GM23248 (cell line): ENCODE measurements at places on chromosomes 12 and 14. TPM values are rescaled to one million over a fixed set of nuclear protein-coding genes. Genes with fewer than 3 reads are reported as not detected.

Gene APPL2
- total RNA-seq: 76.8 and 83.0 TPM in 2 replicates

- H3K27ac ChIP-seq: peak overlapping the region; percentile 77
- peak overlapping the region; percentile 71 for H3K4me3 ChIP-seq
- peak; percentile 44 for DNase-seq
These were observed 33.6 kb downstream of the CDKL1 start for GRCh38 chr14:50362764-50363713.

- no peaks in the 10 kb centered on the region for H3K36me3 ChIP-seq
- no peak overlapping the region for H3K27ac ChIP-seq
- DNase-seq: no peak
- H3K4me1 ChIP-seq: no peaks in the 10 kb centered on the region
- no peak overlapping the region for H3K4me3 ChIP-seq
These were observed 200.4 kb upstream of the SYT10 start for GRCh38 chr12:33639975-33640374.

GRCh38 chr14:59127437-59127732 is 61.1 kb upstream of the DAAM1 start:
- H3K4me3 ChIP-seq: no peak overlapping the region
- H3K27ac ChIP-seq: no peak overlapping the region
- no peaks in the 10 kb centered on the region for H3K27me3 ChIP-seq
- no peak for DNase-seq
- no peaks in the 10 kb centered on the region for H3K36me3 ChIP-seq

Gene TAS2R31
- total RNA-seq: 0.97 and 1.4 TPM in 2 replicates

Gene ZBTB42
- 2.4 and 6.2 TPM in 2 replicates for total RNA-seq

- H3K4me3 ChIP-seq: no peak overlapping the region
- peak; percentile 80 for DNase-seq
- H3K27me3 ChIP-seq: no peaks in the 10 kb centered on the region
- no peak overlapping the region for H3K27ac ChIP-seq
- H3K36me3 ChIP-seq: peaks cover 48% of the 10 kb centered on the region
These were observed 14.5 kb upstream of the CCT2 start for GRCh38 chr12:69570545-69571399.

Gene LRRC10
- total RNA-seq: not detected in 2 replicates

DNA sequence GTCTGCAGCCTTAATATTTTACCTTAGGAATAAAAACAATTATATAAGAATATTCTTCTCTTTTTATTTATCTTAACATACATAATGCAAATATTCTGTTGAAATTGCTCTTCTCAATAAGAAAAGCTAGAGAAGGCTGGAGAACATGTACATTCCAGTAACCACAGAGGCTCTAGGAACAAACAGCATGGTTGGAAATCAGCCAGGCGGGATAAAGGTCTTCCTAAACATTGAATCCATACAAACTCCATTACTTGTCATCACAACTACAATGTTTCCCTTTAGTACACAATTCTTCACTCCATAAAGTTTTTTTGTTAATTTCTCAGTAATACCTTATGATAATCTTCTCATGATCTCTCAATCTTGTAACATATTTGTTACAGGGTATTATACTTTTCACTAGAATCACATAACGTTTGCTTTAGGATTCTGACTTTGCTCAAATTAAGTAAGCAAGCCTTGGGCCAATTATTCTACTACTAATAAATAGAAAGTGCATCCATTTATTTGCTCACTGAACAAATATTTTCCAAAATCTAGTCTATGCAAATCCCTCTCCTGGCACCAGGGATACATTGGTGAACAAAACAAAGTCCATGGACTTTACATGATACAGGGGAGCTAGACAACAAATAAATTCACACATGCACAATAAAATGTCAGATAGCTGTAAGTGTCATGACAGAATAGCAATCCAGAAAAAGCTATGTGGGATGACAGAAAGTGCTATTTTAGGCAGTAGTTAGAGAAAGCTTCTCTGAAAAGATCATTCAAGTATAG is 237.5 kb upstream of the TMTC1 start:
- peaks cover 13% of the 10 kb centered on the region for H3K4me1 ChIP-seq
- H3K27ac ChIP-seq: no peak overlapping the region
- H3K4me3 ChIP-seq: no peak overlapping the region

Gene HOXC6
- 3.6 and 4.9 TPM in 2 replicates for total RNA-seq

DNA sequence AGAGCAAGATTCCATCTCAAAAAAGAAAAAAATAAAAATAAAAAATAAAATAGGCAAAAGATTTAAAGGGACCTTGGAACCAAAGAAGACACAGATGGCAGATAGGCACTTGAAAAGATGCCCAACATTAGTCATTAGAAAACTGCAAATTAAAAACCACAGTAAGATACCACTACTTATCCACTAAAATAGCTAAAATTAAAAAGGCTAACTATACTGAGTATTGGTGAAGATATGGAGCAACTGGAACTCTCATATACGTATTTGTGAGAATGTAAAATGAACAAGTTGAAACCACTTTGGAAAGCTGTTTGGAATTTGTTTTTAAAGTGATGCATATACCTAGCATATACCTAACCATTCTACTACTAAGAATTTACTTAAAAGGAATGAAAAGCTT is 22.3 kb downstream of the BLTP3B start:
- no peak overlapping the region for H3K4me3 ChIP-seq
- DNase-seq: no peak
- no peaks in the 10 kb centered on the region for H3K36me3 ChIP-seq

Gene RERGL
- total RNA-seq: 0.51 TPM in 1 of 2 replicates, not detected in the other

DNA sequence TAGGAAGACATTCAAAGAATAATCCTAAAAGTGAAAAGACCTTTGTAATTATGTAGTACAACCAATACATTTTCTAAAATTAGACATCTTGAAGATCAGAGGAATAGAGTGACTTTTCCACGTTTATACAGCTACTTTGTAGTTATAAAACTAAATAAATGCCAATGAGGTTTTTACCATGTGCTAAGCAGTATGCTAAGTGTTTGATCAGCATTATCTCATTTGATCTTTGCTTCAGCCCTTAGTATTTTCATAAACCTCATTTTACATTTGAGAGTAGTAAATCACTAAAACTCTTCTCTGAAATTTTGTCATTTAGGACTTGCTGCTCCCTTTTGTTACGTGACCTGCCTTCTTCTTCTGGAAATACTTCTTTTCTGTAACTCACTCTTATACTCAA is 13.6 kb downstream of the MBIP start:
- H3K27ac ChIP-seq: no peak overlapping the region
- H3K27me3 ChIP-seq: no peaks in the 10 kb centered on the region
- peaks cover 65% of the 10 kb centered on the region for H3K36me3 ChIP-seq

Gene TMPRSS12
- not detected in 2 replicates for total RNA-seq

DNA sequence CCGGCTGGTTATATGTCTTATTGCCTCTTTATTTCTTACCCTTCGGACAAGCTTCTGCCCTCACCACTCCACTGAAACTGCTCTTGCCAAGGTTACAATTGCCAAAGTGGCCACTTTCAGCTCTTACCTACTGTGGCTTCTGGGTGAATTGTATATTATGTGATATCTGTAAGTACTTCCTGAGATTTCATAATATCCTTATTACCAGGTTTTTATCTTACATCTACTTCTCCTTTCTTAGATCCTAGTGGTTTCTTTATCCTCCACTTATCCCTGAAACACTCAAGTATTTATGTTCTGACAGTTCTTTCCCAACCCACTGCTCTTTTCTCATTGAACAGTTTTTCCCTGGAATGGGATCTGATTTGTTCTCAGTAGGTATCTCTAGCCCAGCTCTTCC is 10.5 kb downstream of the CELA1 start:
- no peaks in the 10 kb centered on the region for H3K36me3 ChIP-seq
- no peak overlapping the region for H3K27ac ChIP-seq
- H3K4me1 ChIP-seq: no peaks in the 10 kb centered on the region
- no peak overlapping the region for H3K4me3 ChIP-seq

- H3K27me3 ChIP-seq: no peaks in the 10 kb centered on the region
- H3K27ac ChIP-seq: peak overlapping the region; percentile 61
- no peak overlapping the region for H3K4me3 ChIP-seq
- H3K4me1 ChIP-seq: peaks cover 32% of the 10 kb centered on the region
These were observed 120.1 kb upstream of the MAX start for GRCh38 chr14:65222440-65222858.

GRCh38 chr14:84493779-84494178 is 1036.2 kb upstream of the FLRT2 start:
- H3K27me3 ChIP-seq: no peaks in the 10 kb centered on the region
- no peak overlapping the region for H3K4me3 ChIP-seq
- no peak for DNase-seq
- no peak overlapping the region for H3K27ac ChIP-seq

GRCh38 chr14:41783403-41783802 is 176.7 kb downstream of the LRFN5 start:
- no peak overlapping the region for H3K4me3 ChIP-seq
- no peaks in the 10 kb centered on the region for H3K4me1 ChIP-seq
- no peaks in the 10 kb centered on the region for H3K27me3 ChIP-seq
- H3K36me3 ChIP-seq: no peaks in the 10 kb centered on the region
- no peak overlapping the region for H3K27ac ChIP-seq

- no peak overlapping the region for H3K4me3 ChIP-seq
- no peaks in the 10 kb centered on the region for H3K4me1 ChIP-seq
- no peak overlapping the region for H3K27ac ChIP-seq
- no peak for DNase-seq
- H3K36me3 ChIP-seq: 0 out of 2 replicates have a peak, but pooled peaks cover 3% of the 10 kb centered on the region
These were observed 50.3 kb downstream of the TDP1 start for GRCh38 chr14:90005939-90006530.

Gene ACOT6
- not detected in 2 replicates for total RNA-seq

DNA sequence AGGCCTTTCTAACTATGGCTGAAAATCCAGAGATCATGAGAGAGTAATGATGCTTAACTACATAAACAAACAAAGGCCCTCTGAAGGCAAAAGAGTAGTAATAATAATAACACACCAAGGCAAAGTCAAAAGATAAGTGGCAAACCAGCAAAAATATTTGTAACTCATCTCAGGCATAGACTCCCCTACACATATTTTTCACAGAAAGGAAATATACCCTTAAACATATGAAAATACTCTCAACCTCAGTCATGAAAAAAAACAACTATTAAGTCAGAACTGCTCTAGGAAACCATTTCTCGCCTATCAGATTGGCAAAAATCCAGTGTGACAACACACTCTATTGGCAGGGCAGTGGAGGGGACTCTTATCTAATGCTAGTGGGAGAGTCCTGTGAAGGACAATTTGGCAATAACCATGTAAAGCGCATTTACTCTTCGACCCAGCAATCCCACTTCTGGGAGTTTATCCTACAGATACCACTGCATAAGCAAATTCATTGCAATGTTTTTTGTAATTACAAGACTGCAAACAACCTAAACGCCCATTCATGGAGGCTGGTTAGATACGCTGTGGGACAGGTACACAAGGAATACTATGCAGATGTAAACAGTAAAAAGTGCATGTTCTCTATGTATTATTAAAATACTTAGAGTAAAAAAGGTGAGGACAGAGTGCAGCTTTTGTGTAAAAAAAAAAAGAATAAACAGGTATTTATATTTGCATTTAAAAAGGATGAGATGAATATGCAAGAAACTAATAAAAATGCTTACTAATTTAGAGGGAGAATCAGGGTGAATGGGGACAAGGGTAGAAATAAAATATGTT is 26.0 kb upstream of the IL22 start:
- H3K27me3 ChIP-seq: no peaks in the 10 kb centered on the region
- H3K4me3 ChIP-seq: no peak overlapping the region
- no peak overlapping the region for H3K27ac ChIP-seq
- no peak for DNase-seq

GRCh38 chr12:100567945-100568344 is 5.5 kb upstream of the GAS2L3 start:
- no peak overlapping the region for H3K4me3 ChIP-seq
- no peaks in the 10 kb centered on the region for H3K36me3 ChIP-seq
- no peak overlapping the region for H3K27ac ChIP-seq
- H3K4me1 ChIP-seq: peaks cover 11% of the 10 kb centered on the region; the same call in 1 of the 2 replicates

DNA sequence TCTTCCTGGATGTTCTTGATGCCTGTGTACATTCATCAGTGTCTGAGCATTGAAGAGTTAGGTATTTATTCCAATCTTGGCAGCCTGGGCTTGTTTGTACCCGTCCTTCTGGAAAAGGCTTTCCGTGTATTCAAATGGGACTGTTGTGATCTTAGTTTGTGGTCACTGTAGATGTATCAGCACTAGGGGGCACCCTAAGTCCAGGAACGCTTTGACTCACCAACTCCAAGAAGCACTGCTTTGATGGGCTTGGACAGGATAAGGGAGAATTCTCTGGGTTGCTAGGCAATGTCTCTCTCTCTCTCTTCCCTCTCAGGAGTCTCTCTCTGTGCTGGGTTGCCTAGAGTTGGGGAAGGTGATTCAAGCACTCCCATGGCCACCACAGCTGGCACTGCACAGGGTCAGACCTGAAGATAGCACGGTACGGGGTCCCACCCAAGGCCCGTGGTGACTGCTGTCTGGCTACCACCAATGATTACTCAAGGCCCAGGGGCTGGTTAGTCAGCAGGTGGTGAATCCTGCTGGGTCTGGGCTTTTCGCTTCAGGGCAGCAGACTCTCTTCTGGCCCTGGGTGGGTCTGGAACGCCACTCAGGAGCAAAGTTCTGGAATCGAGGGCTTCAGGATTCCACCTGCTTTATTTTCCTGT is 211.1 kb upstream of the RGS6 start:
- peak overlapping the region; percentile 24 for H3K27ac ChIP-seq
- H3K27me3 ChIP-seq: no peaks in the 10 kb centered on the region
- no peak overlapping the region for H3K4me3 ChIP-seq
- H3K36me3 ChIP-seq: peaks cover 8% of the 10 kb centered on the region; the same call in 1 of the 2 replicates

DNA sequence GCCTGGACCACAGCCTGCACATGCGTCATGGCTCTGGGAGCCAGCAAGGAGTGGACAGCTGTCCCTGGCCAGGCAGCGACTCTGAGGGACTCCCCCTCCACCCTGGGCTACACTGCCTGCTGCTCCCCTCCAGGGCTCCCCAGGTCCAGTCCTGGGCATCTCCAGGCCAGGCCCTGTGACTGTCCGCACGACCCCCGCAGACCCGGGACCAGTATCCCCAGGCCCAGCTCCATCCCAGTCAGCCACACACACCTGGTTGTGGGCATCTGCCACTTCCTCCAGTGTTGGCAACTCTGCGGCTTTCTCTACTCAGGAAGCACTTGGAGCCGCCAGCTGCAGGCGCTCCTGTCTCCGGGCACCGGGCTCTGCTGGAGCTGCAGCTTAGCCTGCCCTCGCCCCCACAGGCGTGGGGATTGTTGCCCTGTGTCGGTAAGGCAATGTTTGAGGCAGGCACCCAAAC is 2.4 kb downstream of the ULK1 start:
- H3K4me3 ChIP-seq: no peak overlapping the region
- H3K36me3 ChIP-seq: no peaks in the 10 kb centered on the region
- no peak for DNase-seq
- 0 out of 2 replicates have a peak, but pooled peaks cover 4% of the 10 kb centered on the region for H3K4me1 ChIP-seq

DNA sequence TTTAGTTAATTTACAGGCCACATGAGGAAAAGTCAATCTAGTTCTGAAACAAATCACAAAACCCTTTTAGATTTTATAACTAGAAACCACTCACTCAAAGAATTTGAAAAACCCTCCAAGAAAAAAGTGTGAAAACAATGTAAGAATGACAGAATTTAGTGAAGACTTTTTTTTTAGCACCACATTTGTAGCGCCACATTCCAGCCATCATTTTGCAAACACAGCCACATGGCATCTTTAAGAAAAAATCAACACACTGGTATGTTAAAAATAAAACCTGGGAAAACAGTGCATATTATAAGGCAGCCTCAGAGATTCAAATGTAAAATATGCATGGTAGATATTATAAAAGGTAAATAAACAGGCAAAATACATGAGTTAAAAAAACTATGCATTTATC is 22.3 kb upstream of the ALX1 start:
- no peak overlapping the region for H3K4me3 ChIP-seq
- no peaks in the 10 kb centered on the region for H3K4me1 ChIP-seq
- H3K27me3 ChIP-seq: no peaks in the 10 kb centered on the region
- H3K36me3 ChIP-seq: no peaks in the 10 kb centered on the region
